ENCODE measurements at places on chromosomes 1 and 21. TPM values are rescaled to one million over a fixed set of nuclear protein-coding genes. Genes with fewer than 3 reads are reported as not detected.

The GPR52 gene
- total RNA-seq: 0.23 TPM

The CCT8 gene
- total RNA-seq: 187 TPM

The HHAT gene
- 3.9 TPM for total RNA-seq

The TMEM269 gene
- 0.12 TPM for total RNA-seq

The CD244 gene
- not detected for total RNA-seq
